Stimulated activated CD4-positive, alpha-beta T cell treated with anti-CD3 and anti-CD28 coated beads, TNF-alpha, amount 100 ng/mL, for 1 hour (primary cell): ENCODE measurements at places on chromosomes 3 and 15.

DNA sequence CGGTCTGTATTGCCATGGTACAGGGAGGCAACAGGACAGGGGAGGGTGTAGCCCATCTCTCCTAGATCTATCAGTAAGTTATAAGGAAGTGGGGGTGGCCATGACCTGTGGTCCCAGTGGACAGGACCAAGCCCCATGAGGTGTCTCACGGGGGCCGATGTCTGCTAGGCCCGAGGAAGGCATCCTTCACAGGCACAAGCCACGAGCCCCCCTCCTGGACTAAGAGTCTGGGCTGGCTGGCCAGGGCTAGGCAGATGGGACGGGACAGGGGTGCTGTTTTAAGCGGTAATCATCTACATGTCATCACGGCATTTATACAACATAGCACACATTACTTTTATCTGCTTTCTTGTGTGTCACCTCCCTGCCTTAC, 2.6 kb upstream of the TBC1D2B start:
- no peak for DNase-seq

DNA sequence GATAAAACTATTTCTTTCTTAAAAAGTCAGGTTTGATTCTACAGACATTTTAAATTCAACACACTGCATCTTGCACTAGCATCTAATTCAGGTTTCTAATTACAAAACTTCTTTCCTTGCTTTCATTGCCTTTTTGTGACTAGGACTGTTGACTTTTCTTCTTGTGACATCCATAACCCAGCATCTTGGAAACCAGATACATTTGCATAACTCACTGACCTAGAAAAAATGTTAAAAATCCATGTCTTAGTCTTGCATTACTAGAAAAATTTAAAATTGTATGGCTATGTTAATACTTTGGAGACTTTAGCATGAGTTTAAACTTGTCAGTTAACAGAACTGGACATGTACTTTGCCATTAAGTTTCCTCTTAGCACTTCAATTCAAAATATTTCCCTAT, 72.7 kb downstream of the DTWD1 start:
- DNase-seq: no peak

- no peak for DNase-seq
Observed at GRCh38 chr3:194265505-194265892, 85.6 kb downstream of the CPN2 start.

DNA sequence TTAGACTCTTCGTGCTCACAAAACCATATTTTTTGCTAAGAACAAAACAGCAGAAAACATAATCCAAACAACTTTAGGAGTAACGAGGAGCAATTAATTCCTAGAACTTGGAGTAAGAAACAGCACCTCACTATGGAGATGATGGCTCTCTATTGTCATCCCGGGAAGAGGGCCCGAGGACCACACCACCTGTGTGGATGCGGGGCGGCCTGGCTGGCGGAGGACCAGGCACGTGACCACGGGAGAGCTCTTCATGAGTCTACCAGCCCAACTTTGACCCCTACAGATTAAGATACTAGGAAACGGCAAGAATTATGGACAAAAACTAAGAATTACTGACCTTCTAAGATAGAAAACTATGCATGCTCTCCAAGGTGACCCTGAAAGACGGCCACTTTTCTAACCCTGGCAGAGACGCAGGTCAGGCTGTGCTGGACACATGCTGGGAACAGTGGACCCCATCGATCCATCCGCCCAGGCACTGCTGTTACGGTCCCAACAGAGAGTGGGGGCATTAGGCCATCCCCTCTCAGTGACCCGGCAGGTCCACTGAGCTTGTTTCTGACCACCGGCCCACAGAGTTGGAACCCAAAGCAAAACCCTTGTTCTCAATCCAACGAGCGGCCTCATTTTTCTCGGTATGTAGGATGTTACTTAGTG, 13.1 kb upstream of the OCA2 start:
- no peak for DNase-seq

DNA sequence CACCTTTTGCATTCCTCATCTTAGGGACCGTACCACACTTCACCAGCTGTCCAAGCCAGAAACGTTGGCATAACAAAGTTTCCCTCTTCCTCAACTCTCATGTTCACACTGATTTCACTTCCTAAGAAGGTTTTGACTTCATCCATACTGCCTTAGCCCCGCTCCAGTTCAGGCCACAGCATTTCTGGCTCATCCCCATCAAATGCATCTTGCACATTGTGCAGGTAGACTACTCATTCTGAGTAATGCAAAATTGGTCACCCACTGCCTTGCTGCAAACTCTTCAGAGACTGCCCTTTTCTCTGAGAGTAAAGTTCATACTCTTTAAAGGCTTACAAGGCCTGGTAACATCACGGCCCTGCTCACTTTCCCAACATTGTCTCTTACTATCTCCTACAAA, 8.8 kb downstream of the NUSAP1 start:
- DNase-seq: no peak

GRCh38 chr3:621714-622113, 425.2 kb downstream of the CHL1 start:
- no peak for DNase-seq
